ENCODE measurements at places on chromosomes 6 and 20. TPM values are rescaled to one million over a fixed set of nuclear protein-coding genes. Genes with fewer than 3 reads are reported as not detected.

Gene EFCAB8
- total RNA-seq: 0.22 TPM

Gene FAM184A
- total RNA-seq: 1.8 TPM

Gene EEF1A1
- total RNA-seq: 25,157 TPM

Gene HLA-DRB1
- total RNA-seq: 0.86 TPM
